ENCODE measurements at places on chromosomes 16 and 17. TPM values are rescaled to one million over a fixed set of nuclear protein-coding genes. Genes with fewer than 3 reads are reported as not detected.

EFCAB13 gene
- total RNA-seq = 3.9 TPM

SLC13A2 gene
- total RNA-seq = not detected

NTN1 gene
- 19.5 TPM for total RNA-seq

KCNG4 gene
- not detected for total RNA-seq

EFCAB5 gene
- not detected for total RNA-seq

CD79B gene
- 1.3 TPM for total RNA-seq

CHST5 gene
- not detected for total RNA-seq

ASPHD1 gene
- 0.61 TPM for total RNA-seq

PIEZO1 gene
- 129 TPM for total RNA-seq

Measured in esophagus squamous epithelium (tissue), 5 donors.